Hematopoietic multipotent progenitor cell treated with erythropoietin and hydrocortisone succinate and interleukin-3 and kit ligand, for 8 days (in vitro differentiated cells): ENCODE measurements at places on chromosomes 7 and 10.

- DNase-seq: peak; percentile 68
Measured at GRCh38 chr7:43758029-43758821, at the start of gene BLVRA. Gene BLVRA, plus strand, starts transcription at chr7:43758680. Its CDS starts 12,479 bp downstream, at chr7:43771159.

DNA sequence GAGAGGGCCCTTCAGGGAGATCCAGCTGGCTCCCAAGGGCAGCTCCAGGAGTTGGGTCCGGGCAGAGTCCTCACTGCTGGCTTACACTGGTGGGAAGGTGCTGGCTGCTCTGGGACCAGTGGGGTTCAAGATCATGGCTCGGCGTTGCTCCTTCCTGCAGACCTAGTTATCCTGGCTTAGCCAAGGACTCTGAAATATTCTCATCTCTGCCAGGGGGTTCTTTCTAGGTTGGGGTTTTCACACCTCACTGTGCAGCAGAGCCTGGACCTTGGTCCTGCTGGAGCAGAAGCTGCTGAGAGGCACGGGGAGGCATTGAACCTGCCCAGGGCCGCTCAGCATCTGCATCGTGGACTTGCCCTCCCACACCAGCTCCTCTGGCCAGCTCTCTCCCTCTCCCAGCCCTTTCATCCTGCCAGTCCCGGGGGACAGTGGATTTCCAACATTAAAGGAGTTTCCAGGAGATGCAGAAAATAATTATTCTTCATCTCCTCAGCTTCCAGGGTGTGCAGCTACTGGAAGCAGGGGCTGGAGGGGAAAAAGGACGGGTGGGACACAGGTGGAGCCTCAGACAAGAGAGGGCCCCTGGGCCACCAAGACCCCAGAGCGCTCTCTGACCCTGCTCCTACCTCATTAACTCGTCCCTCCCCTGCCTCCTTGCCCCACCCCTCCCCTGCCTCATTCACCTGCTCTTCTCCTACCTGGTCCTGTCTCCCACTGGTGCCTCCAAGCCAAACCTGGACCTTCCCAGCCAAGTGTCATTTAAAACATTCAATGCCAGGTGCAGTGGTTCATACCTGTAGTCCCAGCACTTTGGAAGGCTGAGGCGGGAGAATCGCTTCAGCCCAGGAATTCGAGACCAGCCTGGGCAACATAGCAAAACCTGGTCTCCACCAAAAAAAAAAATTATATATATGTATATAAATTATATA is 42.5 kb downstream of the JAKMIP3 start:
- DNase-seq: no peak

- no peak for DNase-seq
Measured at GRCh38 chr10:61451357-61451756, 1.8 kb downstream of the TMEM26 start.

GRCh38 chr7:68176974-68177373 is 1180.3 kb downstream of the TYW1 start:
- peak; percentile 44 for DNase-seq

DNA sequence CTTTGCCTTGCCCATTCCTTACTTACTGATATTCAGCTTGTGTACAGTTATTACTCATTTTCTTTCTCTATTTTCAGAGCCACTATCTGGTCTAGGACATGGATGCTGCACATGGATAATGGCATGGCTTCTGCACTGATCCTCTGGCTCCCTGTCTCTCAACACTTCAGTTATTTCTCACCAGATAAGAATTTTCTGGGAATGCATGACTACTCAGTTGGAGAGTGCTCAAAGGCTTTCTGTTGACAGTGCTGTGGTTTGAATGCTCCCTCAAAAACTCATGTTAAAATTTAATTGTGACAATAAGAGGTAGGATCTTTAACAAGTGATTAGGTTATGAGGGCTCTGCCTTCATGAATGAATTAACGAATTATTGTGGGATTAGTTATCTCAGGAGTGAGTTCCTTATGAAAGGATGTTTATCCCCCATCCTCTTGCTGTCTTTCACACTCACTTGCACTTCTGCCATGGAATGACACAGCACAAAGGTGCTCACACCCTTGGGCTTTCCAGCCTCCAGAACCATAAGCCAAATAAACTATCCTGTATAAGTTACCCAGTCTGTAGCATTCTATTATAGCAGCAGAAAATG is 16.1 kb upstream of the PIK3CG start:
- no peak for DNase-seq

GRCh38 chr10:55750458-55750857 is 610.6 kb downstream of the ZWINT start:
- no peak for DNase-seq

DNA sequence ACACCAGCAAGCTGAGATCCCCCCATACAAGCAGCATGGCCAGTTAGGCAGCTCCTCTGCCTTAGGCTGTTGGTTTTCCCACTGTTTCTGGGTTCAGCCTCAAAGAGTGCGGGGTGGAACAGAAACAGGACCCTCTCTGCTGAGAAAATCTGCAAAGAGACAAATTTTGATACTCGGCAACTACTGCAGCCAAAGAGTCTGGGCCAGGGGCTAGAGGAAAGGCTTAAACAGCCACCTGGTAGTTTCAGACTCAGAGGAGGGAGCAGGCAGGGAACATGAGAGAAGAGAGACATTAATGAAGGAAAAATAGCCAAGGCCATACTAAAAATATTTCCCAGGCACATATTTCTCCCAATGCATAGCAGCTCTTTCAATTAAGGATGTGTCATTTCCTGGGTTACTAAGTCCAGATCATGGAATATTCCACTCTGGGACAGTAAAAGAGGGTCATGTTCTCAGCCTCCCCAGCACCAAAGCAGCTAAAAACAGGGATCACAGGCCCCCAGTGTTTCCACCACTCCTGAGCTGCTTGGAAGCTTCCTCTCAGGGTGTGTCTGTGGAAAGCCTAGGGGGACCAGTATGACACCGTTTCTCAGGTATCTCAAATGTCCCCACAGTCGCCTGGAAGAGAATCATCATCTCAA is 29.8 kb downstream of the PDLIM1 start:
- no peak for DNase-seq

DNA sequence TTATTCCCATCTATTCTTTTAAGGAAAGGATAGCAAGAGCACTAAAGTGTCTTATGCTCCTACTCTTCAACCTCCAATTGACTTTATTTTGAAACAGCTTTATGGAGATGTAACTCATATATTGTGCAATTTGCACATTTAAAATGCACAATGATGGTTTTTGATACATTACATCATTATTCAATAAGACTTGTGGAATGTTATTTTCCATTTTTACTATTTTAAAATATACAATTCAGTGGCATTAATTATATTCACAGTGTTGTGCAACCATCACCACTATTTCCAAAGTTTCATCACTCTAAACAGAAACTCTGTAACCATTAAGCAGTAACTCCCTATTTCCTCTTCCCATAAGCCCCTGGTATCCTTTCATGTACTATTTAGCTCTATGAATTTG is 489.8 kb downstream of the NEBL start:
- no peak for DNase-seq

DNA sequence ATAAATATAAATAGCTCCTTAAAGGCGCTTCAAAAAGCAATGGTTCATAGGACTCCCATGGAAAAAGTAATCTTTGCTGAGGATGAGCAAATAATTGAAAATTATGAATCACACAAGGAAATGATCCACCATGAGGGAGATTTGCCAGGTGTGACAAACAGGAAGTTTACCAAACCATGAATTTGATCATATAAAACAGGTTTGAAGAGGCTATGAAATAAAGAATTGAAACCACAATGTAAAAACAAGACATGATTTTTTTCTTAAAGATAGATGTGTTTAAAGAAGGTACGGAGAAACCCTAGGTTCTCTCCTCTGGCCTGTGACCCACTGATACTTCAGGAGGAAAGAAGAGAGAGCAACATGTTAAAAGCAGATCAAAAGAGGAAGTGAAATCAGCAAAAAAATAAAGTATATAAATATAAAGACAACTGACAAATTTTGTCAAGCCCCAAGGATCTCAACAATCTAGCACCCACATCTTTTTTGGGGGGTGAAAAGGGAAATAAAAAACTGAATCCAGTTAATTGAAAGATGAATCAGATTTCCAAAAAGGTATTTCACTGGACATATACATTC is 111.3 kb upstream of the ASAH2 start:
- no peak for DNase-seq
